SK-MEL-5 (cell line): ENCODE measurements at places on chromosomes 2 and 18. TPM values are rescaled to one million over a fixed set of nuclear protein-coding genes. Genes with fewer than 3 reads are reported as not detected.

MITD1 gene
- 28.5 and 29.5 TPM in 2 replicates for total RNA-seq

GPR45 gene
- total RNA-seq = 0.21 and 0.98 TPM in 2 replicates

DSG4 gene
- total RNA-seq = not detected in 2 replicates

SPP2 gene
- not detected in 2 replicates for total RNA-seq

EVX2 gene
- not detected in 2 replicates for total RNA-seq

PDCD1 gene
- not detected in 2 replicates for total RNA-seq

ZDBF2 gene
- 13.1 and 14.0 TPM in 2 replicates for total RNA-seq

ZNF804A gene
- total RNA-seq = not detected in 2 replicates

ZNF407 gene
- 9.1 and 10.5 TPM in 2 replicates for total RNA-seq

SUPT7L gene
- total RNA-seq = 49.4 and 54.7 TPM in 2 replicates

NAT8 gene
- total RNA-seq = 2.4 and 2.8 TPM in 2 replicates

XIRP2 gene
- not detected in 2 replicates for total RNA-seq

TSPYL6 gene
- total RNA-seq = not detected in 2 replicates

SERPINB12 gene
- total RNA-seq = not detected in 2 replicates

CAPN13 gene
- total RNA-seq = not detected in 2 replicates

COL4A3 gene
- total RNA-seq = 0.03 TPM in 1 of 2 replicates, not detected in the other

IL1RN gene
- total RNA-seq = not detected in 2 replicates

TMEM163 gene
- total RNA-seq = 0.05 TPM in 1 of 2 replicates, not detected in the other

KCNE4 gene
- 12.1 and 13.7 TPM in 2 replicates for total RNA-seq

G6PC2 gene
- not detected in 2 replicates for total RNA-seq

GCA gene
- total RNA-seq = 5.6 and 5.7 TPM in 2 replicates

LRRFIP1 gene
- 38.1 and 47.3 TPM in 2 replicates for total RNA-seq

CROCC2 gene
- not detected in 2 replicates for total RNA-seq

CDH2 gene
- total RNA-seq = 0.16 and 0.24 TPM in 2 replicates

PROM2 gene
- not detected in 2 replicates for total RNA-seq

SLC9A2 gene
- total RNA-seq = 0.08 TPM in 1 of 2 replicates, not detected in the other

FAP gene
- total RNA-seq = 0.37 and 2.3 TPM in 2 replicates

EVA1A gene
- total RNA-seq = 7.4 and 9.7 TPM in 2 replicates

SYT4 gene
- not detected in 2 replicates for total RNA-seq

TRIM54 gene
- not detected in 2 replicates for total RNA-seq

LIPG gene
- total RNA-seq = not detected in 2 replicates

PRSS56 gene
- total RNA-seq = not detected in 2 replicates

CHPF gene
- total RNA-seq = 93.9 and 111 TPM in 2 replicates

KLHL29 gene
- 5.5 and 6.4 TPM in 2 replicates for total RNA-seq

LYPD1 gene
- 28.8 and 31.4 TPM in 2 replicates for total RNA-seq

NPHP1 gene
- 2.6 TPM in 2 replicates for total RNA-seq

HAAO gene
- total RNA-seq = not detected in 2 replicates

SKOR2 gene
- not detected in 2 replicates for total RNA-seq

SOWAHC gene
- 8.5 and 8.6 TPM in 2 replicates for total RNA-seq

LINC00305 gene
- total RNA-seq = not detected in 2 replicates

CYP27C1 gene
- 0.19 and 0.26 TPM in 2 replicates for total RNA-seq

RAD51AP2 gene
- total RNA-seq = not detected in 2 replicates

CFAP221 gene
- not detected in 2 replicates for total RNA-seq

C2orf80 gene
- total RNA-seq = 0.32 and 0.45 TPM in 2 replicates

IL18R1 gene
- 0.37 and 0.59 TPM in 2 replicates for total RNA-seq

KCTD1 gene
- total RNA-seq = 11.6 and 11.9 TPM in 2 replicates

ASXL3 gene
- total RNA-seq = not detected in 2 replicates

SLC14A1 gene
- total RNA-seq = not detected in 2 replicates

TWIST2 gene
- total RNA-seq = not detected in 2 replicates

LHCGR gene
- total RNA-seq = not detected in 2 replicates
